ENCODE measurements at places on chromosomes 7 and 10. TPM values are rescaled to one million over a fixed set of nuclear protein-coding genes. Genes with fewer than 3 reads are reported as not detected.

ITPRID1 gene
- not detected for total RNA-seq

OR2A7 gene
- total RNA-seq: not detected

KLHL7 gene
- 29.2 TPM for total RNA-seq

FAS gene
- 53.8 TPM for total RNA-seq

GRCh38 chr7:134365341-134366054 is 48.8 kb upstream of the SLC35B4 start:
- no peaks in the 10 kb centered on the region for H3K27me3 ChIP-seq
- H3K36me3 ChIP-seq: no peaks in the 10 kb centered on the region
- no peak overlapping the region for H3K4me3 ChIP-seq
- H3K27ac ChIP-seq: peak overlapping the region; percentile 61
- H3K4me1 ChIP-seq: peaks cover 10% of the 10 kb centered on the region
- peak; percentile 47 for DNase-seq

Data from IMR-90 (cell line).